ENCODE measurements at places on chromosomes 7 and 10.

- DNase-seq, result no peak
Measured at GRCh38 chr7:137402536-137403352, 59.2 kb upstream of the PTN start.

DNA sequence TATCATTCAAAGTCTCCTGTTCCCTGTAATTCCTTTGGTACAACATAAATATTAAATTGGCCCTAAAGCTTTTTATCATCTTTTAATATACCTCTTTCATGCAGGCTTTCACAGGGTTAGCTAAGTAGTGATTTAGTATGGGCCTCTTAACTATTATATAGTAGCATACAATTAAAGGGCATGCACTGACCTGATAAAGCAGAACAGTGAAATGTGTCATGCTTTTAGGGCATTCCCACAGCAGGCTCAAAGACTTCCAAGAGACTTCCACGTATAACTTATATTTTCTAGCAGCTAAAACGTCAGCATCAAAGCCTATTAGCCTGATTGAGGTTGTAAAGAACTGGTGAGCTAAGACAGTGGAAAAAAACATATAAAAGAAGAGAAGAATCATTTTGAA, 35.3 kb downstream of the SAMD8 start:
- peak; percentile 30 for DNase-seq

DNA sequence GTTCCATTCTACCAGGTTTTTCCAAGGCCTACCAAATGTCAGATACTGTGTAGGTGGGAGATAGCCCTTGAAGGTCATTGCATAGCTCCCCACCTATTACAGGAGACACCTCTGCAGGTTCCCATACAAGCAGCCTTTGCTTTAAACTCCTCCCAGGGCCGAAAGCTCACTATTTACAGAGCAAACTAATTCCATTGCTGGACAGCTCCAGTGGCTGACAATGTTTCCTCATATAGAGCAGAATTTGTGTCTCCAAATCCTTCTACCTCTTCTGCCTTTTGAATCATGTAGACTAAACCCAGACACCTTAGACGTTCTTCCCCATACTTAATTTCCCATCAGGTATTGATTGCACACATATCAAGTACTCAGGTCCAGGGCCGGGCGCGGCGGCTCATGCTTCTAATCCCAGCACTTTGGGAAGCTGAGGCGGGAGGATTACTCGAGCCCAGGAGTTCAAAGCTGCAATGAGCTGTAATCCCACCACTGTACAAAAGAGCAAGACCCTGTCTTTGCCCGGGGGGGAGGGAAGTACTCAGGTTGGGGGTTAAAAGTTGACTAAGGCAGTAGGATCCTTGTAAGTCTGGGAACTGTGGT, 2.1 kb downstream of the CNNM1 start:
- peak; percentile 22 for DNase-seq

GRCh38 chr10:104642658-104643302, 1.7 kb downstream of the SORCS3 start:
- DNase-seq, result no peak

DNA sequence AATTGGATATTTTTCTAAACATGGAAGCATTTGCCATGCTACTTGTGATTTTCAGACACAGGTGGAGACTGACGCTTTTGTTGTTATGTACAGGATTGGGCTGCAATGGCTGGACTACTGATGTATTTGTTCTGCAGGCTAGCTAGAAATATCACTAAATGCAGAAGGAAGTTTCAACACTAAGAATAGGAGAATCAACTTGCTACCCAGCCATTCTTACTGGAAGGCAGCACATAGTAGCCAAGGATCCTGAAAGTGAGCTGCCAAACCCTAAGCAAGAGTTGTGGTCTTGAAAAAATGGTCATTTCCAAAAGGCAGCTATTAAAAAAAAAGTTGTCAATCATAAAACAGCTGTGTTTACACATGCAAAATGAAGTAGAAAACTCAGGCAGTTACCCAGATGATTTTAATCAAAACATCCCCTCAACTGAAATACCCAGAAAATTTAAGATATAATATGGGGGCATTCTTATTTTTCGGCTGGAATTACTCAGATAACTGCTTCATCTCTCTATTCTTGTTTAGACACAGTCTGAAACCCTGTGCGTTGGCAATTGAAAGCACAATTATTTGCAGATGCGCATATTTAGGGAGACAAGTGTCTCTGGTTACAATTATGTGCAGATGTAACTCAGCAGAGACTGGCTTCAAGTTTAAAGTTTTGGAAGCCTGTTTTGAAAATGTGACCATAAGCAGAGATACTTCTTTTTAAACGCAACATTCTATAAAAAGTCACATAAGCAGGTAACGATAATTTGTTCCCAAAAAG, 31.2 kb downstream of the GFRA1 start:
- DNase-seq, result no peak

GRCh38 chr10:47309408-47310089, 9.6 kb downstream of the GDF10 start:
- no peak for DNase-seq

- no peak for DNase-seq
Measured at GRCh38 chr10:119348106-119348505, 140.7 kb downstream of the GRK5 start.

GRCh38 chr10:95525033-95525418, 36.1 kb downstream of the SORBS1 start:
- no peak for DNase-seq

DNA sequence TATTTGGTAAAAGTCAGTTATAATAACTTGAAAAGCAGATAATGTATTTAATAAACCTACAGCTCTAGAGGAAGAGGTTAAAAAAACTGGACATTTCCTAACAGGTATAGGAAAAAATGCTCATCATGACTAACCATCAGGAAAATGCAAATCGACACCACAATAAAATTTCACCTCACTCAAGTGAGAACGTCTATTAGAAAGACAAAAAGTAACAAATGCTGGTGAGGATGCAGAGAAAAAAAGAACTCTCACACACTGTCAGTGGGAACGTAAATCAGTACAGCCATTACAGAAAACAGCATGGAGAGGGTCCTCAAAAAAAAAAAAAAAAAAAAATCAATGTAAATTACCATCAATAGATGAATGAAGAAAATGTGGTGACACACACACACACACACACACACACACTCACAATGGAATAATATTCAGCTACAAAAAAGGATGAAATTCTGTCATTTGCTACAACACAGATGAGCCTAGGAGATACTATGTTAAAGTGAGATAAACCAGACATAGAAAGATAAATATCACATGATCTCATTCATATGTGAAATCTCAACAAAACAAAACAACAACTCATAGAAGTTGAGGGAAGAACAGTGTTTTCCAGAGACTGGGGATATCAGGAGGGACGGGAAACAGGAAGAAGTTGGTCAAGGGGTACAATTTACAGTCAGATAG, 20.1 kb downstream of the EPC1 start:
- no peak for DNase-seq

DNA sequence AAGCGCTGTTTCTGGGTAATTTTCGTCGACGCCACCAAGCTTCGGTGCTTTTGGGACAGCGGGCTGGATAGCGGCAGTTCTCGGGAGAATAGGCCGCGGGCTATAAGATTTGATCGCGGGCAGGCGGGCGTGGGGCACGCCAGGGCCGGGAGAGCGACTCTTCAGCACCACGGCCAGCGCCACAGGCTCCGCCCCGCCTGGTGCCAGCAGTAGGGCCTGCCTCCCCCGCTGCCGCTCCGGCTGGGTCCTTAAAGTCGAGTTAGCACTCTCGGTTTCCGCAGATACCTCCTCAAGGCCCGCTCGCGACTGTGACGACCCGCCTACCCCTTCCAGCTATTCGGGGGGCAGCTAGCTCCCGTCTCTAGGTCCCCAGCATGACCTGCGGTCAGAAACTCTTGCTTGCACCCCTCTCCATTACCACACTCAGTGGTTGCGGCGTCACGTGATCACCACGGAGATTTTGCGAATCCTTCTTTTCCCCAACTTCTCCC, 9.4 kb downstream of the NXPH1 start:
- DNase-seq, result peak; percentile 27

- DNase-seq, result no peak
Measured at GRCh38 chr10:97376413-97376812, 24.7 kb downstream of the RRP12 start.

DNA sequence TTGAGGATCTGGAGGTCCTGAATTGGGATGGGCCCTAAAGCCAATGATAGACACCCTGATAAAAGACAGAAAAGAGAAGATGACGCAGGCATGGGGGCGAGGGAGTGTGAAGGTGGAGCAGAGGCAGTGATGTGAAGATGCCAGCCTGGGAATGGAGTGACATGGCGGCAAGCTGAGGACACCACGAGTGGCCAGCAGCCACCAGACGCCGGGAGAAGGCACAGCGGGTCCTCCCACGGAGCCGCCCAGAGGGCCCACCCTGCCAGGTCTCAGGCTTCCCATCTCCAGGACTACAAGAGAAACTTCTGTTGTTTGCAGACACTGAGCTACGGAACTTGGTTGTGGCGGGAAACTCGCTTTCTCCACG, 44.9 kb downstream of the DPYSL4 start:
- no peak for DNase-seq

DNA sequence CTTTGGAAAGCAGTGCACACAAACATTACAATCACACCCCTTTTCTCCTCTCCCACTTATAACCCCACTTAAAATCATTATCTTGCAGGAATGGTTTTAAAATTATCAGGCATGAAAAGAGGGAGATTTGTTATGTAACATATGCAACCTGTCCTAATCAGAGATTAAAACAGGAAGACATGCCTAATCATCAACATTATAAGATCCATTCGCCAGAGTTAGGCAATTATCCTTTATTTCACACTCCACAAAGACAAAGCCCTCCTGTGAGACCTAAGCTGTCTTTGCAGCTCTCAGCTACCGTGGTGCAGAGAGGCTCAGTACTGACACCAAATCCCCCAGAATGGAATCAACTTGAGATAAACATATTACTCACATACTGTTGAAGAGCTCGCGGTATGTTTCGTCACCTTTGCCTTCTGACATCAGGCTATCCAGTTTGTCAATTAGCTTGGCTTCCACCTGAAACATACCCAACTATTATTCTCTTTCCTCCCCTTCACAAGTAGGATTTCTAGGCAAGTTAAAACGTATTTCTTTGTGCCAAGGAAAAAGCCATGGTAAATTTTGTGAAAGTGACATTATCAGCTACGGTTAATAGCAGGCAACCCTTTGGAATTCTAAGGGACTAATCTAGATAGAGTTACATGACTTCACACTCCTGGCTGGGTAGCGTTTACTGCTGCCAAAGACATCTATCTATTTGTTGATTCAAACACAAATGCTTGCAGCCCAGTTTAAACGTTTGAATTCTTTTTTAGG, 226.2 kb upstream of the IMMP2L start:
- no peak for DNase-seq

- no peak for DNase-seq
Measured at GRCh38 chr10:119724593-119725516, 995 bp upstream of the INPP5F start.

DNA sequence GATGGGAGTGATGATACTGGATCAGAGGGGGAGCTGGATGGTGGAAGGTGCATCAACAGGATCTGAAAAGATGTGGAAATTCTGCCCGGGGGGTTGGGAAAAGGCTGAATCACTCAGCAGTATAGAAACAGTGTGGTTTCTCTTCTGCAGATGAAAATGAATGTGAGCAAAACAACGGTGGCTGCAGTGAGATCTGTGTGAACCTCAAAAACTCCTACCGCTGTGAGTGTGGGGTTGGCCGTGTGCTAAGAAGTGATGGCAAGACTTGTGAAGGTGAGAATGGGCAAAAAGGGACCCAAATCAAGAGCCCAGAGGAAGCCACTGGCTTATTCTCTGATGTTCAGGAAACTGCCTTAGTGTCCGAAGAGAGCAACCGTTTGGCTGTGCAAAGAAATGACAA, 12.9 kb downstream of the OIT3 start:
- DNase-seq, result no peak

DNA sequence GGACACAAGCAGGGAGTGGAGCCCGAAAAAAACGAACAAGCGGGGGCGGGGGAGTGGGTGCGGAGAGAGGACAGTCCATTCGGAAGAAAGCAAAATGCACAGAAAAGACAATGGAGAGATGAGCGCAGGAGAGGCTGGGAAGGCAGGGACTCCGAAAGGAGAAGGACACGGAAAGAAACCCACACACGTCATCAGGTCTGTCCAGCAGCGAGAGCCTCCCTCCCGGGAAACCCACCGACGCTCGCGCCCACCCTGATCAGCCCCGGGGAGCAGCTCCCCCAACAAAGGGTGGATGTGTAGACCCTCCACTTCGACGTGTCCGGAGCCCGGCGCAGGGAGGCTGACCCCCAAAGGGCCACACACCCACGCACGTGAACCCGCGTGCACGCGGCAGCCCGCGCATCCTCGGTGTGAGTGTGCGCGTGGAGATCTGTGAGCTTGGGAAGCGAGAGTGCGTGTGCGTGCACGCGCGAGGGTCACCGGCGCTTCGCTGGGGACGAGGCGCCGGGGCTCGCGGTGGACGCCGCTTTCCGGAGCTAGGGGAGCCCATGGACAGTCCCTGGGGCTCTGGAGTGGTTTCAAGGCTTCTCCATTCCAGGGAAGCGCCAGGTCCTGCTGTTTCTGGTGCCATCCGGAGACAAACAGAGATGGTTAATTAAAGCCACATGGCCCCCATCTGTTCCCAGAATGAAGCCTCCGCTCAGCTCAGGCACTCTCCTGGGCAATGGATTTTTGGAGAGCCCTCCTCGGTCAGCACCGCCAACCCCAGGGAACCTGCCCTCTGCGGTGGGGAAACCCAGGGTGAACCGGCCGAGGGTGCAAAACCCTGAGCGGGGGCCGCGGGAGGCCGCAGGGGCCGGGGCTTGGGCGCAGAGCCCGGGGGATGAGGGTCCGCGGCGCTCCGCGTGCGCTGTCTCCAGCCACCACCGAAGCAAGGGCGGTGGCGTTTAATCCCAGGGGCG, 916 bp downstream of the LAMB1 start:
- DNase-seq, result no peak

DNA sequence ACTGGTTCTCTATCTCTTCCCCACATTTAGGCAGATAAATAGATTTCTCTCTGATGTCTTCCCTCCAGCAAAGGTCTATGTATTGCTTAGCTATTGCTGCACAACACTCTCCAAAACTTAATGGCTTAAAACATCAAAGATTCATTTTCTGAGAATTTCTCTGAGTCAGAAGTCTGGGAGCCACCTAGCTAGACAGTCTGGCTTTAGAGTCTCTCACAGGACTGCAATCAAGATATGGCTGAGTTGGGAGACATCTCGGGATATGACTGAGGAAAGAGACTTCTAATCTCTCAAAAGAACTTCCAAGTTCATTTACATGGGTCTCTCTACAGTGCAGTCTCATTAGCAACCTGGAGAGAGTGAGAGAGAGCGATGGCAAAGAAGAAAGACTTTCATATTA, 553.6 kb upstream of the GHITM start:
- DNase-seq, result no peak

GRCh38 chr7:44486693-44487092, 3.8 kb downstream of the NUDCD3 start:
- no peak for DNase-seq
